H4 (cell line): ENCODE measurements at places on chromosomes 4 and X. TPM values are rescaled to one million over a fixed set of nuclear protein-coding genes. Genes with fewer than 3 reads are reported as not detected.
A peak's percentile ranks its signal among the peaks of the same experiment; 100 is the strongest.

NDUFC1 gene
- total RNA-seq, result 154 and 169 TPM in 2 replicates

DNA sequence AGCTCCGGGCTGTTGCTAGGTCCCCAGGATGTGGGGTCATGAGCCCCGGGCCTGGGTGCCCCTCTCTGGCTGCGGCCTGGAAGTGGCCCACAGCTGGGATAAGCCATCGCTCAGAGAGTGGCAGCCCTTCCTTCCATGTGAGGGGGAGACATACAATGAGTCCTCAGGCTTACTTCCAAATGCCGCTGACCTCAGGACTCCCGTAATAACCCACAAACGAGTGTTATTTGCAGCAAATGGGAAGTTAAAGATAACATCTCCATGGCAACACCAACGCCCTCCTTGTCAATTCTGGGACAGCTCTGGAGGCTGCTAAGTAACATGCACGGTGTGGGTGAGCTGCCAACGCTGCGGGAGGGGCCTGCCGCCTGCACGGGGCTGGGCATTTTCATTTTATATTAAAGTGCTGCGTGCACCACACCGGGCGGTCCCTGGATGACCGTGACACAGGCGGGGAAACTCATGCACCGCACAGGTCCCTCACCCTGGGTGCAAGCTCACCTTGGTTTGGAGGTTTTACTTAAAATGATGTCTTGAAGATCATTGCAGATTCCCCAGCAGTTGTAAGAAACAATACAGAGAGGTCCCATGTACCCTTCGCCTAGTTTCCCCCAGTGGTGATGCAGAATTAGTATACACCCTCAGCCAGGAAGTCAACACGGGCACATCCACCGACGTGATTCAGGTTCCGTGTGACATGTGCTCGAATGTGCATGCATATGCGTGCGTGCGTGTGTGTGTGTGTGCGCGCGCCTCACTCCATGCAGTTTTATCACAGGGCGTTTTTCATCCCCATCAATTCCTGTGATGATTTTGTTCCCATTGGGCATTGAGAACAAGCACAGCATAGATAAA, 79.4 kb downstream of the ABLIM2 start:
- DNase-seq, result peak; percentile 83

DNA sequence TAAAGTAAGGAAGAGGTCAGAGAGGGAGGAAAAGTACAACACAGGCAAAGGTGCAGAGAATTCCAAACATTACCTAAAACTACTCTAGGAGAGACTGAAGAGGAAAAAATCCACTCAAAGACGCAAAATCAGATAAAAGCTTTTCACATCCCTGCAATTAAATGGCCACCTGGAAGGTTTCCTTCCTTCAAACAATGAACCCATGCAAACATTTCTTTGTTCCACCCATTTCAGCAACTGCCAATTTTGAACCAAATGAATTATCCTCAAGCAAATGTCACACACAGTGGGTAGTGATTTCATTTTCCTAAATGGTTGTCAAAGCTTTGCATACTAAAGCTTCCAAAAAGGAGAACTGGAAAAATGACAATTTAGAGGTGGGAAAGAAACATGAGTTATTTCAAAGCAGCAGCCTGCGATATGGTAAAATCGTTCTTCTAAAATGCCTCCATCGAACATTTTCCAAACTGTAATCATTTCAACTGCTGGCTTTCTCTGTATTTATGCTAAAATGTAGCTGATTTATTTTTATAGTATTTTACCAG, 45.0 kb downstream of the APBB2 start:
- DNase-seq, result no peak

KLHL5 gene
- 47.1 and 67.4 TPM in 2 replicates for total RNA-seq

- DNase-seq, result no peak
Measured at GRCh38 chr4:71524756-71525155, 185.9 kb downstream of the SLC4A4 start.

SLC4A4 gene
- total RNA-seq, result 3.4 and 4.8 TPM in 2 replicates

- no peak for DNase-seq
Measured at GRCh38 chr4:85979276-85979675, 380.6 kb downstream of the MAPK10 start.

MAGEA6 gene
- 65.0 and 82.7 TPM in 2 replicates for total RNA-seq

DNA sequence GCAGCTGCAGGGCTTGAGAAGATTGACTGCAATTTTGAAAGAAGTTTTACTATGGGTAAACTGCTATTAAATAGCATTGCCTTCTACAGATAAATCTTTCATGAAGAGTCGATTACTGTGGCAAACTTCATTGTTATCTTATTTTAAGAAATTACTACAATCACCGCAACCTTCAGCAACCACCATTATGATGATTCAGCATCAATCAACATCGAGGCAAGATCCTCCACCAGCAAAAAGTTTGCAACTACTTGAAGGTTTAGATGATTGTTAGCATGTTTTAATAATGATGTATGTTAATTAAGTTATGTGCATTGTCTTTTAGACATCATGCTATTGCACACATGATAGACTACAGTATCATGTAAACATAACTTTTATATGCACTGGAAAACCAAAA, 1511.0 kb downstream of the FSTL5 start:
- DNase-seq, result no peak

GAGE12E gene
- not detected in 2 replicates for total RNA-seq

DNA sequence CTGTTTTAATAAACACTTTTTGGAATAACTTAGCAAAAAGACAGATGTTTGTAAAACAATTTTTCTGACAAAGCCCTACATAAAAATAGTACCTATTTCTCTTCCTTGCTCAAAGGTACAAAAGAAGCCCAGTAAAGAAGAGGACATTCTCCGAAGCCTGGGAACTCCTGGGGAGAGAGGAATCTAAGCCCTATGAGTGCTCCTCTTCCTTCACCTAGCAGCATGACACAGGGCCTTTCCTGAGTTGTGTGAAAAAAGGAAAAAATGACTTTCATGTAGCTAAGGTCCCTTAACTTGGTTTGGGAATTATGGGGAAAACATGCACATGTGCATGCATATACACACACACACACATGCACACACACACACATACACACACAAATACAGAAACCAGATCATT, 586.9 kb downstream of the TMA16 start:
- no peak for DNase-seq

ADH1A gene
- total RNA-seq, result not detected in 2 replicates

CLDN22 gene
- total RNA-seq, result not detected in 2 replicates

- DNase-seq, result no peak
Measured at GRCh38 chrX:153917869-153918268, 8.2 kb downstream of the ARHGAP4 start.

IQCM gene
- total RNA-seq, result not detected in 2 replicates

NAT8L gene
- total RNA-seq, result 0.45 and 0.58 TPM in 2 replicates

PTPN13 gene
- total RNA-seq, result 34.2 and 45.6 TPM in 2 replicates

DNA sequence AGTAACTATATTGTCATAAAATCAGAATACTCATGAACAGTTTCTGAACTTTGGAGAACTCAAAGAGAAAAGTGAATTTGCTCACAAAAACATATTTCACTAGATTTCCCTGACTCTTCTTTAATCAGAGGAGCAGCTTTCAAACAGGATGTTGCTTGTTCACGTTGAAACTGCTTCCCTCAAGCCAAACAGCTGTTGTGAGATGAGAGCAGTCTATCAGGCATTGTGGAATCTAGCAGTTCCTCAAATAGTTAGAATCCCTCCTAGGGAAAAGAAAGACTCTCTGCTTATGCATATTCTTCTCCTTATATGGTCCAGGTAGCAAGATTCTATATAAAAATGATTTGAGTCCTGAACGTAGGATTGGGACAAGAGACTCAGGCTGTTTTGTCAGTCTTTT, 1012.1 kb downstream of the FAM133A start:
- DNase-seq, result no peak

GRCh38 chr4:124726269-124726668, 13.7 kb upstream of the ANKRD50 start:
- no peak for DNase-seq

- peak; percentile 70 for DNase-seq
Measured at GRCh38 chr4:95095348-95095974, 337.7 kb downstream of the BMPR1B start.

DNA sequence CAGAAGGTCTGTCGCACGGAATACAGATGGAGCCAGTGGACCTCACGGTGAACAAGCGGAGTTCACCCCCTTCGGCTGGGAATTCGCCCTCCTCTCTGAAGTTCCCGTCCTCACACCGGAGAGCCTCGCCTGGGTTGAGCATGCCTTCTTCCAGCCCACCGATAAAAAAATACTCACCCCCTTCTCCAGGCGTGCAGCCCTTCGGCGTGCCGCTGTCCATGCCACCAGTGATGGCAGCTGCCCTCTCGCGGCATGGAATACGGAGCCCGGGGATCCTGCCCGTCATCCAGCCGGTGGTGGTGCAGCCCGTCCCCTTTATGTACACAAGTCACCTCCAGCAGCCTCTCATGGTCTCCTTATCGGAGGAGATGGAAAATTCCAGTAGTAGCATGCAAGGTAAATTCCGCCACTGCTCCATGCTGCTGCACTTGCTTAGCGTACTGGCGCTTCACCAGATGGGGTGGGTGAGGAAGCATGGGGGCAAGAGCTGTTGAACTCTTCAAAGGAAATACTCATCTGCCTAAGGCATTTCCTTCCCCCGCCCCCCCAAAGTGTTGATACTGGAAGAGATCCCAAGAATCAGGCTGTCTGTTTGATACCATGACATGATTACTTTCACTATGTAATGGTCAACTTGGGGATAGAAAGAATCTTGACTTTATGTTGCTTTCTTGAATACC, 24.8 kb downstream of the KLF3 start:
- no peak for DNase-seq

- DNase-seq, result no peak
Measured at GRCh38 chr4:86357608-86358007, 2.2 kb downstream of the MAPK10 start.

ARHGAP36 gene
- total RNA-seq, result 0.27 and 0.46 TPM in 2 replicates
